HT1080 (cell line): ENCODE measurements at places on chromosomes 3 and 15.

DNA sequence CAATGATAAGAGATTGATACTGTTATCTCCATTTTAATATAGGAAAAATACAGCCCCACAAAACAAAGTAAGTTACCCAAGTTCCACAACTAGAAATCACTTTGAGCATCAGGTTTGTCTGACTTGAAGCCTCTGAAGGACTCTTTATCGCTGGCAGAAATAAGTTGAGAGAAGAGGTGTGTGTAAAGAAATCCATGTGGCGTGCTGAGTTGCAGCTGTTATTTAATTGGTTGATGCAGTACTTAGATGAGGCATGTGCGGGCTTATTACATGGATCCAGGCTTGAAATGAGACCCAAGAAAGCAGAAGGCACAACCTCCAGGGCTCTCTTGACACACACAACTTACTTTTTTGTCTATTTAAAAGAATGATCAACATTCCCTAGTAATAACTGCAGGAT, 221.3 kb downstream of the PDZRN3 start:
- no peak for DNase-seq

GRCh38 chr15:60917461-60918145, 311.5 kb downstream of the RORA start:
- no peak for DNase-seq

- DNase-seq = no peak
These were observed 175.4 kb upstream of the GBE1 start for GRCh38 chr3:81936817-81937216.

- DNase-seq = peak; percentile 58
These were observed 16.6 kb upstream of the EHHADH start for GRCh38 chr3:185270262-185270955.

GRCh38 chr15:80036071-80036470, 23.4 kb upstream of the ZFAND6 start:
- DNase-seq = no peak

DNA sequence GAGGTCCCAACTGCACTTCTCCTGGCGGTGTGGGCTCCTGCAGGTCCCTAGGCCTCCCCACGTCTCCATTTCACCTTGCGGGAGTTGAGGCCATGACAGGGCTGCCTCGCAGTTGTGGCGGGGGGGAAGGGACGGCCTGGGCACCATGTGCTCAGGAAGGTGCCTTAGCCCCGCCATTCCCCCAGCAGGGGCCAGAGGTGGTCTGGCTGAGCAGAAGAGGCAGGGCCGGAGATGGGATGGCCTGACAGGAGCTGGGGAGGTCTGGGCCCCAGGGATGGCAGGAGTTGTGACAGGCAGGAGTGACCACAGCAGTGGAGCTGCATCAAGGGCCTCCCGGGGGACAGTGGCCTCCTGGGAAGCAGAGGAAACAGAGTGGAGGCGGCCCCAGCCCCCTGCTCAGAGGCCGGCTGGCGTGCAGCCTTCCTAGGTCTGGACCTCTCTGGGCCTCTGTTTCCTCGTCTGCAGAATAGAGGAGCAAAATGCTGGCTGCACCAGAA, 18.7 kb upstream of the KLF15 start:
- DNase-seq = no peak

DNA sequence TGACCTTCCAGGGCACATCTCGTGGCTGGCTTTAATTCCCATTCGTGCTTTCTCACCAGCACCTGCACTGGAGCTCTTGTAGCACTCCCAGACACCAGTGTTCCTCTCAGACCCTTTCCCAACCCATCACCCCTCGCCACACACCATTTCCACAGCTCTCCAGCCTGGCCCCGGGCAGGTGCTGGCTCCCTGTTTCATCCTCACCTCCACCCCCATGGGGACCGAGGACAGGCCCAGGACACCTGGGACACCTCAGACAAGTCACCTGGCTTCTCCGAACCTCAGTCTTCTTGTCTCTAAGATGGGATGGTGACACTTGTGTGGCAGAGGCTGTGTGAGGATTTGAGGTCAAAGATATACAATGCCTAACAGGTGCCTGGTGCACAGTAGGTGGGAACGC, 27.4 kb upstream of the GP9 start:
- no peak for DNase-seq

DNA sequence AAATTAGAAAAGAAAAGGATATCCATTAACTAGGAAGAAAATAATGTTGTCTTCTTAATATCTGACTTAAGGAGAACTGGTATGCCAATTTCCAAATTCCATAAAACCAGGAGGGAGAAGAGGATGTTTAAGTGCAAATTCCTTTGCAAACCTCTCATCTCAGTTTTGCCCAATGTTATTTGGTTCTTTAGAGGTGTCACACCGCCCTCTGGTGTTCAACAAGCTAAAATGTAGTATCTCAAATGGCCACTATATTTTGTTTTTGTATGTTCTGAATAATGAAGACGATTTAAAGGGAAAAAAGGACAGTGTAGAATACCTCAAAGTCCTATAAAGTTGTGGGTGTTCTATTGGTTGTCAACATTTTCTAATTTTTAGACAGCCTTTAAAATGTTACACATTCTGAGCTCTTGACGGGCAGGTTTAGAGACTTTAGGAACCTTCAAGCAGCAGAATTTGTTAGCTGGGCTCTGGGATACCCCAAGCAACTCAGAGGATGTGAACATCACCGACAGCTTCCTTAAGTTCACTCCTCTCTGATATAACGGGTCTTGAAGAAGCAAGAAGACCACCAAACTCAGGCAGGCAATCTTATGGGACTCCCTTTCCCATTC, 458.3 kb downstream of the MFSD1 start:
- DNase-seq = peak; percentile 72
